ENCODE measurements at places on chromosomes 4 and X.

DNA sequence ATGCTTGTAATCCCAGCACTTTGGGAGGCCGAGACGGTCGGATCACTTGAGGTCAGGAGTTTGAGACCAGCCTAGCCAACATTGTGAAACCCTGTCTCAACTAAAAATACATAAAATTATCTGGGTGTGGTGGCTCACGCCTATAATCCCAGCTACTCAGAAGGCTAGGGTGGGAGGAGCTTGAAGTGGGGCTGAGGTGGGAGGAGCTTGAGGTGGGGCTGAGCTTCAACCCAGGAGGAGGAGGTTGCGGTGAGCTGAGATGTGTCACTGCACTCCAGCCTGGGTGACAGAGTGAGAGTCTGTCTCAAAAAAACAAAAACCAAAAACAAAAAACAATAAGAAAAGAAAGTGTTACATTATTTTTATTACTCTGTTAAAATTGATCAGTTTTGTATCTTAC is 1164.4 kb upstream of the IGFBP7 start:
- no peak for DNase-seq

GRCh38 chr4:48042979-48043461 is 26.4 kb downstream of the NIPAL1 start:
- no peak for DNase-seq

DNA sequence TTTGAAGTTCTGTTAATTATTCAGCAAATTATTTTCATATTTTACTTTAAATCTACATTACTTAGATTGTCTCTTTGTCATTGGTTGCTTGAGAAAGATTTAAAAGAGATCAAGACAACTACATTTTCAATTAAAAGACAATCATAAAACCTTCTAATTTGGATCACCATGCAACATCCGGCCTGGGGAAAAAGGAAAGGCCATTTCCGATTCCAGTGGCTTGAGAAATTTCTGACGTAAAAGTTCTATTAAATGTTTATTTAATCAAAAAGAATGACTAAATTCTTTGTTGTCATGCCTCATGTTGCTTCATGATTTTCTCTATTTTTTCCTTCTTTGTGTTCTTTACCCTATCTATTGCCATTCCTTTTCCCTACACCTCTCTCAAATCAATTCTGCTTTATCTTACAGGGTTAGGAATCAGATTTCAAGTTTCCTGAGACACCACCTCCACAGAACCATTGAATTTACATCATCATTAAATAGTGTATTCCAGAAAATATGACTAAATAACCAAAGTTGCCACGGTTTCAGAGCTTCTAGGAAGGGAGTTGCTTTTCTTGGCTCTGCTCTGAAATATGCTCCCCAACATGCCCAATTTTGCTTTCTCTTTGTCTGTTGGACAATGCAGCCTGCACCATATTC is 124.6 kb upstream of the ACSL4 start:
- DNase-seq, result no peak

DNA sequence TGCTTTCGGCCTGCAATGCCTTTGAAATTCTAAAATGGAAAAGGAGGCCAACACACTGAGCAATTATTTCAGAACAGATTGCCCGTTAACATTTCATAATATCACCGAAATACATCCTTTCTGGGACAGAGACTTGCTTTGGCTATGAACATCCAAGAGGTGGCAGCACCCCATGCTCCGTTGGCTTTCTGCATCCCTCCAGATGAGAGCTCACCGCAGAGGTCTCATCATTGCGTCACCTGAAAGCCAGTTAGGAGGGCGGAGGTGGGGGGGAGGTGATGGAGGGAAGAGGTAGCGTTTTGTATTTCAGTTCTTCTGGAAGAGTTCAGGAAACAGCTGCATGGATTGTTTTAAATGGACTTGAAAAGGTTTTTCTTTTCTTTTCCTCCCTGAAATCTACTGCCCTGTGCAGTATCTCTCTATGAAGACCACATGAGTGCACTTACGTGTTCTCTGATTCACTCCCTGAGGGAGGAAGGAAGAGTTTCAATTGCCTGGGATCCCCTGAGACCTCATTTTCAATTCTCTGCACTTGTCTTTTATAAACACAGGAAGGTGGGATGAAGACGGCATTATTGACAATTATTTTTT is 166.8 kb upstream of the PGRMC2 start:
- DNase-seq, result peak; percentile 85

- peak; percentile 53 for DNase-seq
These were observed 18.7 kb upstream of the TMEM192 start for GRCh38 chr4:165131247-165131832.

DNA sequence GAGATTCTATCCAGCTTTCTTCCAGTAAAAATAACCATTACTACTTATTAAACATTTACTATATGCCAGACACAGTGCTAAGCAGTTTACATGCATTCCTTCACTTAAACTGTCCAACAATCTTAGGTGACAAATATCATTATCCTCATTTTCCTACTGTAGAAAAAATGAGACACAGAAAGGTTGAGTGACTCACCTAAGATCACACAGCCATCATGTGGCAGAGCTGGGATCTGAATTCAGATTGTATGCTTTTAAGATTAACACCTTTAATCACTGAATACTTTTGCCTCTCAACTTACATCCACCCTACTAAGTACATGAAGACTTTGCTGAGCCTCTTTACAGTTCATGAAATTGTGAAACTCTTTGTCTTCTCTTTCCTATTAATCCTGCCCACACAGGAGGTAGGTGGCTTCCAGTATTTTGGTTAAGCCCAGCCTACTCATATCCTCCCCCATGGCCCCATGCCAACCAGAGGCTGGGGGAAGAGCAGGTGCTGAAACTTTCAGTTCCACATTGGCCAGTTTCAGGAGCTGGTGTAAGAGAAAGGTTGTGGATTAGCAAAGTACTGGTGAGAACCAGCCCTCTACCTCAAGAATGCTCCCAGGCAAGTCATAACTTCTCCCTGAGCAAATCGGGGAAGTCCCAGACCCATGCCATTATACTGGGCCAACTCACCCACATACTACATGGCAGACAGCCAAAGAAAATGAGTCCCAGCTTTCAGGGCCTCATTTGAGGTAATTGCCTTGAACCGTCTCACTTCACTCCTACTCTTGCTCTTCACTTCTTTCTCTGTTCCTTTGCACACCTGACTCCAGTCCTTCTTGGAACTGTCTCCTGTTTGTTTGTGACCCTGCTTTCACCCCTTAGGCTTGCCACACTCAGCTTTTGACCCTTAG is 211.1 kb downstream of the GUCY2F start:
- DNase-seq, result no peak

DNA sequence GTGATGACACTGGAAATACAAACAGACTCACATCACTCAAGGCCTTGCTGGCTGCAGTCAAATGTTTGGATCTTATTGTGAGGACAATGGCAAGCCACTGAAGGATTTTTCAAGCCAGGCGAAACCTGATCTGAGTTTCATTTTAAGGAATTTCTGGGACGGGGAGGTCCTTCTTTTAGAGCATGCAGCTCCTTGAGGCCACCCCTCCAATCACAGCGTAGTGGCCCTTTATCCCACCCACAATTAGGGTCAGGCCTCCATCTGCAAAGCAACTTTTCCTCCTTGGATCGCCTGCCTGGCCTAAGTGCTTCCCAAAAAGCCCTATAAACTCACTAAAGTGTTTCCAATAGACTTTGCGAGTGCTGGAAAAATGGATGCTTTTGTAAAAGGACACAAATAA is 115.5 kb downstream of the EFHC2 start:
- DNase-seq, result no peak

- DNase-seq, result peak; percentile 15
These were observed 50.5 kb downstream of the KCNIP4 start for GRCh38 chr4:21898101-21898500.

GRCh38 chr4:91256043-91256442 is 1047.7 kb upstream of the GRID2 start:
- no peak for DNase-seq

- no peak for DNase-seq
These were observed 103.0 kb upstream of the NUDT6 start for GRCh38 chr4:123025398-123025797.

DNA sequence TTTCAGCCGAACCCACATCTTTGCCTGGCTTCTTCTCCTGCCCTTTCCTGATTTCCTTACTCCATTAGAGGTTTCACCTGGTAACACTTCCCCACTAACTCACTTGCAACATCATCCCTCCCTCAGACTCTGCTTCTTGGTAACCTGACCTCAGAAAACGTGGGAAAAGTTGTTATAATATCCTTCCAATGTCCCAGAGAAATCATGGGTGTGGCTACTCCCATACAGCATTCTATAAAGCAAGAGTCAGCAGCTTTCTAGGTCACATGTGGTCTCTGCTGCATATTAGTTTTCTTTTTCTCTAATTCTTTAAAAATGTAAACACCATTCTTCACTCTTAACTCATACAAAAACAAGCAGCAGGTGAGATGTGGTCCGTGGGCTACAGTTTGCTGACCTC is 283.1 kb upstream of the MAOA start:
- no peak for DNase-seq

DNA sequence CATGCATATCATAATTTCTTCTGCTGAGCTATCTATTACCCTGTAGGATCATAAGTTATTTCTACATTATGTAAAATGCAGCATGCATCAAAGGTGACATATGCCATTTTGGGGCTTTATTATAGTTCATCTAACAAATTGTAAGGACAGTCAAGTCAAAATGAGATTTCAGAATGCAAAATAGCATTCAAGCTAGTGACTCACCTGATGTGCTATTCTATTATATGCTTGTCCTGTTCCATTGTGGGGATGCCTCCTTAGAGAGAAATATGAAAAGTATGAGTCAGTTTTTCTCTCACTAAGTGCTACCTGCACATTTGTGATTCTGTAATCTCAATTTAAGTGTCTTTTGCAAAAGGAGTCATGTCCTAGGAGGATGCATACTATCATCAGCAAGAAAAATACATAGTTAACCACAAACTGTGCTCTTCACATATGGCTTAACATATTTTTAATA is 647.0 kb upstream of the PCDH10 start:
- DNase-seq, result no peak

DNA sequence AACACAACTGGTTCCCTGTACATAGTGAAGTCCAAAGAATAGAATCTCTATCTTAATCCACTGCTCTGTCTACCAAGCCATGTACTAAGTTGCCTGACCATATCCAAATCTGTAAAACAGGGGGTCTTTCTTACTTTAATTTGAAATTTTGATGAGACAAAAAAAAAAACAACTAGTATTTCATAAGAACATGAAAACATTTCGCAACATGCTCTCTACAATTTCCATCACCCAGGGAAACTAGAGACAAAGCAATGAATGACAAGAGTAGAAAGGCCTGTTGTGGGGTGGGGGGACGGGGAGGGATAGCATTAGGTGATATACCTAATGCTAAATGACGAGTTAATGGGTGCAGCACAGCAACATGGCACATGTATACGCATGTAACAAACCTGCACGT is 279.9 kb downstream of the PPP3CA start:
- no peak for DNase-seq

DNA sequence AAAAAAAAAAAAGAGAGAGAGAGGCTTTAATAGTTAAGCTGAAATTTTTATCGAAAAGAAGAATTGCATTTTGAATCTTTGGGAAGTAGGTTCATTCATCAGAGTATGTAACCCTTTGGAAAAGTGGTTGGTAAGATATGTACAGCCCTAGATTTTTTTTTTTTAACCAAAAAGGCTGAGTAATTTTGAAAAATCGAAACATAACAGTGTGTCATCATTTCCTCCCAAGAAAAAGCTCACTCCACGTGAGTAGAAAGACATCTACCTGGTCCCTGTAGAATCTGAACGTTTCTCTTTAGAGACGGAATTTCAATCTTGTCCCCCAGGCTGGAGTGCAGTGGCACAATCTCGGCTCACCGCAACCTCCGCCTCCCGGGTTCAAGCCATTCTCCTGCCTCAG is 16.2 kb downstream of the SHOX start:
- DNase-seq, result no peak

- no peak for DNase-seq
These were observed 22.7 kb downstream of the MAP9 start for GRCh38 chr4:155353923-155354540.
